ENCODE measurements at places on chromosomes 4 and X.
A peak's percentile ranks its signal among the peaks of the same experiment; 100 is the strongest.

DNA sequence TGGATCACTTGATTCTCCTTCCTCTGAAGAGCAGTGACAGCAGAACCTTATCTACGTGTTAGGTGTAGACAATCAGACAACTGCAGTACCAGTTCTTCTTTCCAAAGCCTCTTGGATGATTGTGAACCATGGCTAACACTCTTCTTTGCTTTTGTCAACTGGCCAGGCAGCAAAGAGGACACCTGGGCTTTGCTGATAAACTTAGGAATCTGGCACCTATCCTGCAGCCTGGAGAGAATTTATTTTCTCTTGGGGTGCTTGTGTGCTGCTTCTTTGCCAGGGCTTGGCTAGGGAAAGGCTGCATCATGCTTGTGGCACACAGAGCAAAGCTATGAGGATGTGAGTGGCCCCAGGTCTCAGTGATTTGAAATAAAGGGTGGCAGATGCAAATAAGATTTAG is 77.4 kb downstream of the ANAPC4 start:
- no peak for DNase-seq

DNA sequence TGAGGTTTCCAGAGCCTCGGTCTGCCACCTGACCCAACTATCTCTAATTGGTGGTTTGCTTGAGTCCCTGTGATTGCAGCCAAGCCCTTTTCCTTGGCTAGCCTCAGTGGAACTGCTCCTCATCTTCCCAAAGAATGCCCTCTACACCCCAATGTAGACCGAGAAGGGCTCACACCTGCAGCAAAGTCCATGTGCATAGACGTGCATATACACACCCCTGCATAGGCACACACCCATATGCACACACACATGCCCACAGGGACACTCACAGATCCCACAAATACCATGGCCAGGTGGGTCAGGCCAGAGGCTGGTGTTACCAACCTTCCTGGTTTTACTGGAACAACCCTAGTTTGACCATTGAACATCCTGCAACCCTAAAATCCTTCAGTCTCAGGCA is 332 bp downstream of the AWAT2 start:
- no peak for DNase-seq

- no peak for DNase-seq
Observed at GRCh38 chr4:68287704-68288392, 42.4 kb upstream of the TMPRSS11B start.

GRCh38 chr4:6420972-6421371 is 51.4 kb downstream of the PPP2R2C start:
- no peak for DNase-seq

DNA sequence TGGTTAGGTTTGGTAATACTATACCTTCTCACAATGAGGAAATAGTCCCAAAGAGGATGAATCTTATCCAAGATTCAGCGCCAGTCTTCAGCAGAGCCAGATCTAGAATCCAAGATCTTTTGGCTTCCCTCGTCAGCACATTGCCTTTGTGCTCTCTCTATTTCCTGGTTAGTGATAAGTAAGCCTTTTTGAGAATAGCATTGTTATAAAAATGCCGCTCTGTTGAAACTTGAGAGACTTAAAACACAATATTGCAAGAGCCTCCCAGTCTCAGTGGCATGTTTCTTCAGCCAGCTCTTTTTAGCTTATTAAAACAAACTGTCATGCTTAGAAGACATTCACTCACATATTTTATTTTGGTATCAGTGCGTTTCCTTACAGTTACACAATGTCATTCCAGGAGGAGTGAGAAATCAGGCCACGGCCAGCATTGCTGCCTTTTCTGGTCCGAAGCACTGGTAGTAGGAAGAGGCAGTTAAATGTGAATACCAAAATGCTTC is 141.4 kb downstream of the KLHL8 start:
- no peak for DNase-seq

- DNase-seq, result peak; percentile 37
Observed at GRCh38 chrX:102345916-102346315, 93.9 kb downstream of the NXF2B start.

- DNase-seq, result no peak
Observed at GRCh38 chrX:8273451-8273895, 102.4 kb upstream of the VCX2 start.

DNA sequence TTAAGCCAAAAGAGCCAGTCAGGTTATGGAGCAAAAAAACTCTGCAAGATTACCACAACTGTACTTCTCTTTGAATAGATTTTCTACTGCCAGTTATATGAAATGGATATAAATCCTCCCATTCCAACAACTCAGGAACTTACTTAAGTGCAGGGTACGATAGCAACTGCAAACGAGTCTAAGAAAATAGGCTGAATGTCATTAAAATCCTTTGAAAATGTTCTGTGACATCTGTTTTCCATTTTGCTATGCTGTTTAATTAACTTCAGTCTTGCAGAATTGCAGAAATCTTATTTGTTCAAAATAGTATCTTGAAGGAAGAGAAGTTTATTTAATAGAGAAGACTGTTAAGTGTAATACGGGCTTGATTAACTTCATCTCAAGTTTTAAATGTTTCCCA is 243.8 kb downstream of the PALLD start:
- DNase-seq, result no peak

DNA sequence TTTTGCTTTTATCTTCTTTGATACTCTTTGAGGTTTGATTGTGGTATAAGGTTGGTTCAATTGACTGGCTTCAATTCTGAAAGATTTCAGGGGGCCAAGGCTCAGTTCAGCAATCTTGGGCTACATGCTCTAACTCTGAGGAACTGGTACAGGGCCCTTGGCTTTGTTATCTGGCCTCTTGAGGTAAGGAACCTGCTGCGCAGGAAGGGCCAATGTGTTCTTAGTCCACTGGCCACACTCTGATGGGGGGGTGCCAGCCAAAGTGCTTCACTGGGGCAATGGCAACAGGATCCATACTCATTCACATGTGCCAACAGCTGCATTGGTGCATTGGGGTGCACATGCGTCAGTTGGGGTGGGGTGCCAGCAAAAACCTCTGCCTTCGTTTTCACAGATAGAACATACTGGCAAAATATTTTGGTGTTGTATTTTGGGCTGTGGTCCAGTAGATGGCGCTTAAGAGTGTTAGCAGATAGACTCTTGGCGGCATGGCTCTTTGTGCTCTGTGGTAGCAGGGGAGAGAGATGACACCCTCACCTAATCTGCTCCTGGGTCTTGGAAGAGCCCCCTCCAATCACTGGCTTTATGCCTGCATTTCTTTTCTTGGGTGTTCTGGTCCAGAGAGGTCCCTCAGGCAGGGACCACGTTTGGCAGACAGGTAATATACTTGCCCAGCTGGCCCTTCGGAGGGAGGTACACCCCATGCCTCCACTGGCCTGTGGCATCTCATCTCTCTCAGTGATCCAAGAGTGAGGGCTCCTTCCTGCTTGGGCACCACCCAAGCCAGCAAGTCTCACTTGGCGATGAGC is 42.9 kb downstream of the NDST3 start:
- DNase-seq, result no peak

DNA sequence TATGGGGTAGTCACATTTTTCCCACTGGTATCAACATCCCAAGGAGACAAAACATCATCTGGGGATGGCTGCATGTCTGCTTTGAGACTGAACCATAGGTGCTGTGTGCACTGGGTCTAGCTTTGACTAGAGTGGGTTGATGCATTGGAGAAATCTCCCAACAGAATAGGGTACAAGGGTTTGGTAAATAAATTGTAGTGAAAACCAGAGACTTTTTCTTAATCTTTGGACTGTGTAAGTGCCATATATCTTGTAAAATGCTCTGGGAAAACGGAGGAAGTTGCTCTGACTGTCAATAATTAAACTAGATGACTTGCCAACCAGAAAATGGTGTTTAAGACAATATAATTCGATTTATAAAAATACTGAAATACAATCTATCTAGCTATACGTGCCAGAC is 1064.0 kb upstream of the SLIT2 start:
- no peak for DNase-seq

GRCh38 chr4:145203410-145203809 is 23.0 kb upstream of the OTUD4 start:
- DNase-seq, result no peak

GRCh38 chr4:141541851-141542250 is 94.5 kb upstream of the IL15 start:
- DNase-seq, result no peak

- DNase-seq, result no peak
Observed at GRCh38 chr4:145446184-145446583, 35.5 kb upstream of the SMAD1 start.

- no peak for DNase-seq
Observed at GRCh38 chrX:155819966-155820491, 61.1 kb upstream of the VAMP7 start.

- DNase-seq, result no peak
Observed at GRCh38 chrX:26922278-26922677, 540.9 kb downstream of the PPP4R3C start.

DNA sequence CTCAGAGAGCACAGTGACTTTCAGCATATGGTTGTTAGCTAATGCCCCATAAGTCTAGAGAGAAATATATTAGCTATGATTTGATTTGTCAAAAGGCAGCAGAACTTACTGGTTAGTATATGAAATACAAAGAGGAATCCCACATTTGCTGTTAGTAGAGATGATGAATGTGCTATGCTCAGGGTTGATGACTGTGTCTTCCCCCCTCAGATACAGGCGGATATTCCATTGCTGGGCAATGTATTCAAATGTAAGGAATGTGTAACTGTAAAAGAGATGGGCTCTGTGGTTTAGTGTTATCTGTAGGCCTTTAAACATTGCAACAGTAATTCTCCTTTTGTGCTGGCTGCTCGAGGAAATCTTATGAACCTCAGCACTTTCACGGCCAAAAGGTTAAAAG is 528.9 kb upstream of the ARX start:
- DNase-seq, result no peak
